Activated naive CD4-positive, alpha-beta T cell treated with anti-CD3 and anti-CD28 coated beads, Interleukin-2, amount 50 U/mL, for 72 hours (primary cell): ENCODE measurements at places on chromosomes 5 and 9.

GRCh38 chr9:61671276-61671973 is 481.6 kb downstream of the SPATA31A7 start:
- DNase-seq = no peak

DNA sequence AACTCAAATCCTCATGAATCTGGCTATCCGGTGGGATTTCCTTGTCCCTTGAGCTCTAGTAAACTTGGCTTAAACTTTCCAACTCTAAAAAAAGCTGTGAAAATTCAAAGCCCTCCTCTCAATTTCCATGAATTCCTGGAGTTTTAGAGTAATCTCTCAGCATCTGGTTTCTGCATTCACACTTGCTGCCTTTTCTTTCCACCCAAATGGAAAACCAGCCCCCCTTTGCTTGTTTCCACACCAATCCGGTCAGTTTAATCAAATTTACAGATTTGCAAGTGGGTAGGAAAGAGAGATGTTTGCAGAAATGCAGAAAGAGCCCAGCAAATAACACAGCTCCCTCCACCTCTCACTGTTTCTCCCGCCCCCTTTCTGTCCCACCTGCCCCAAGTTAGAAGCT is 91.1 kb downstream of the ENC1 start:
- no peak for DNase-seq

DNA sequence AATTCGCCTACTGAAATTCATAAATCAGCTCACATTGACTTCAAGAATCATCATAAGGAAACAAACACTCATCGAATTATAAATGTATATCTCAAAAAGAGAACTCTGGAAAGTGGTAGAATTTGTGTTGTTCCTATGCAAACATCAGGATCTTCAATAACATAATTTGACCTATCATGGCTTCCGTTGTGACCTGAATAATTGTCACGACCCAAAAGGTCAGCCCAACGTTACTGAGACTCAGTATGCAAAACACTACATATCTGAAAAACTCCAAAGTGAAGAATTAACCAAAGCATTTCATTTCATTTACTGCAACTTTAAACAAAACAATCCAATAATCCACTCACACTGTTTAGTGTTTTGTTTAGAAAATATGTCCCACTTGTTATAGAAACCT is 1.2 kb downstream of the RAPGEF6 start:
- no peak for DNase-seq

DNA sequence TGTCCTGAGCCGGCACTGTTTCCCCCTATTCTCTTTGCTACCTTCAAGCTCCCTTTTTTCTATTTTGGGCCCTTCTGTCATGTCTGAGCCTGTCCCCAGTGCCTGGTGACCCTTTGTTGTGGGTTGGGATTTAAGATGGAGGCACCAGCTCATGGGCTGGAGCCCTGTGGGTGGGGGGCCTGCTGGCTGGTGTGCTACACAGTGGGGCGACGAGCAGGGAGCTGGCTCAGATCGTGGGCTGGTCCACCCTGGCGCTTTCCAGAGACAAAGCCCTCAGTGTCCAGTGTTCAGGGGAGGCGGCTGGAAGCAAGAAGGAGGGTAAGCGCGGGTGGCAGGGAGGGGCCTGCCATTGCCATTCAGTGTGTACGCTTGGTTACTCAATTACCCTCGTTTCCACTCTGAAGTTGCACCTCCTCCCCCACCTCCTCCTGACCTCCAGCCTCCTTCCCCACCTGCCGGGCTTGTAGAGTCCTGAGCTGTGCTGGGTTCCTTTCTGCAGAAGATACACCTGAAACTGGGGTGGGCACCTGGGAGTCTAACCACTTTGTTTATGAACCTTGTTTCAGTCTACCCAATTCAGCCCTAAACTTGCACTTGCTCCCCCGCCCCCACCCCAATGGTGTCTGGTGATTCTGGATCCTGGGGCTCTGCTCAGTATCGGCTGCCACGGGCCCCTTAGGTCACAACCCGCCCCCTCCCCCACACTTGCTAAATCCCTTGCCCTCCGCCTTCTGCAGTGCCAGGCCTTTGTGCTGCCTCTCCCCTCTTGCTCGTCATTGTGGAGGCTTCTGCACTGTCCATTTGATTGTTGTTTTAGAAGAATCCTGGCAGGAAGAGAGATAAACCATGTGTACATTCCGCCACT is 49.9 kb downstream of the MVB12B start:
- no peak for DNase-seq

GRCh38 chr9:98637381-98637780 is 71.4 kb downstream of the GABBR2 start:
- DNase-seq = no peak

DNA sequence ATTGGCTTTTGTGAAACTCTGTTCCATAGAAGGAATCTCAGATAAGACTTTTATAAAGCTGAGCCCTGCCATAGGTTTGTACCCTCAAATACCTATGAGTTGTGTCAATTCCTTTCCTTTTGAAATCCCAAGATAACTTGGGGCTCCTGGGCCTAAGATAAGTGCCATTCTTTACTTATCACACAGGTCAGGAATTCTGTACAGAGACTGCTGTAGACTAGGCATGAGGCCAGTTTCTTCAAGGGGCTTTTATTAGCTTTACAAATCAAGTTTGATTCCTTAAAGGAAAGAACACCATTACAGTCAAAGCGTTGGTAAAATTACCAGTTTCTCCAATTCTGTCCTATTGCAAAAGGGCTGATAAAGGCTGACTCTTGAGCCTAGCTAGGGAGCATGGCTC is 39.2 kb downstream of the SHC3 start:
- no peak for DNase-seq

- DNase-seq = no peak
Measured at GRCh38 chr5:168328814-168329213, 37.4 kb downstream of the WWC1 start.

- DNase-seq = no peak
Measured at GRCh38 chr9:129995409-129996160, 47.4 kb downstream of the FNBP1 start.

DNA sequence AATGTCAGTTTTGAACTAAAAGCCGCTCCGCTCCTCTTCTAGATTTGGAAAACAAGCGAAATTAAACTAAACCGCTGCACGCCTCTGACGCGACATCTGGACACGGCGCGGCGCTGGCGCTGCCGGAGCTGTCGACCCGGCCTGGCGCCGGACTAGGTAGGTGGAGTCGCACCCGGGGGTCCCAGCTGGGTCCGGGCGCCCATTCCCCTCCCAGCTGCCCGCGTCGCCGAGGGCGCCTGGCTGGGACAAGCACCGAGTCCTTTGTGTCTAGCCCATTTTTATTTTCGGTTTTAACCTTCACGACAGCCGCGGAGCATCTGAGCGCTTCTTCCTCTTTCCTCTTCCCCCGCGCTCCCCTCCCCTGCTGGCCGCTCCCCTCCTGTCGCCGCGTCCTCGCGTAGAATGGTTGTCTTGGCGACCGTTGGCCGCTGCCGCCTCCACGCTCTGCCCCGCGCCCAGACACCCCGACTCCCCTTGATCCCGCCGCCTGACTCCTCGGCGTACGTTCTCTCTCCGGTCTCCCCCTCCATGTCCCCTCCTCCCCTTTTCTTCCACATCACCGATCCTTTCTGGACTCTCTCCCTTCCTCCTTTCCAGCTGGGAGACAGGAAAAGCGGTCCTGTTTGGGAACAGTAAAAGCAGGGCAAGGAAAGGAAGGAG is 545 bp downstream of the CDKN2B-AS1 start:
- peak; percentile 53 for DNase-seq

DNA sequence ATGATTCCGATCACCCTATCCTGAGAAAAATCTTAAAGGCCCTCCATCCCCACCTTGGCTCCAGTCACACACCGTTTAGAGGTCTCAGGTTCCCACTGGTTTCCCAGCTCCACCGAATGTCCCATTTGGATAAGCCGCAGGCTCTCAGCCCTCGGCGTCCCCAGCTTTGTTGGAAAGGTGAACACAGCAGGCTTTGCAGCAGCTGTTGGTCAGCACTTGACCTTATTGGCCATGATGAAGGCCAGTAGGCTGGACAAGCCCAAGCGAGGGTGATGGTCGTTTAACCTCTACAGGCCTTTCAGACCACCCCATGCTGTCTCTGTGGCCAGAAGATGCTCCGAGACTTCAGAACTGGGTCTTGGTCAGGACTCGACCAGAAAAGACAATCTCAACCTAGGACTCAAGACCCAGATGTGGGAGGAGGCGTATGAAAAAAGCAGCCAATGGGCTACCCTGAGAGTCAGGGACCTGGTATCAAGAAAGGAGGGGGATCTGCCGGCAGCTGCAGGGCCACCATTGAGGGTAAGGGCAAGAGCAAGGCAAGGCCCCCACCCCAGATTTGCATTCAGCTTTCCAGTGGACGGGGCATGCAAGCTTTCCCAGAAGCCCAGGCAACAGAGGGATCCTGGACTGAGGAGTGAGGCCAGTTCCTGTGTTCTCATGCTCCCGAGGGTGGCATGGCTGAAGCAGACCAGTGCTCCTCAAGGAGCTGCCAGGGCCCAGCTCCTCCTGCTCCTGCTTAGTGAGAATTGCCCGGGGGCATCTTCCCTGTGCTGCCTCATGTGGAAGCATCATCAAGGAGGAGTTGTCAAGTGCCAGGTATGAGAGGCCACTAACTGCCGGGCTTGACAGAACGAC is 13.4 kb downstream of the UBE2QL1 start:
- no peak for DNase-seq

DNA sequence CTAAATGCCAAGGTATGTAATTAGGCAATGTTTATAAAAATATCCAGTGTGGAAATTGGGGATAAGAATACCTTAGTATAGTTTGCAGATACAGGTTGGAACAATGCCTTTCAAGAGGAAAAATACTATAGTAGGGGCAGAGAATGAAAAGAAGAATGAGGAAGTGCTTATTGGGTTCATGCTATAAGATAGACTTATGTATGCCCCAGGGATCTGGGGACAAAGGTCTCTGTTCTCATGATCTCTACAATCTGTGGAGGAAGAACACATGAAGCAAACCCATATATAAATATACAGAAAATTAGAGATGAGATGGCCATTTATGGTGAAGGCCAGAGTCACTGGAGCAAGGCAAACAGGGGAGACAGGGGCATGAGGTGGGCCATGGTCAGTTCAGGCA is 106.5 kb upstream of the DAB2 start:
- DNase-seq = no peak

DNA sequence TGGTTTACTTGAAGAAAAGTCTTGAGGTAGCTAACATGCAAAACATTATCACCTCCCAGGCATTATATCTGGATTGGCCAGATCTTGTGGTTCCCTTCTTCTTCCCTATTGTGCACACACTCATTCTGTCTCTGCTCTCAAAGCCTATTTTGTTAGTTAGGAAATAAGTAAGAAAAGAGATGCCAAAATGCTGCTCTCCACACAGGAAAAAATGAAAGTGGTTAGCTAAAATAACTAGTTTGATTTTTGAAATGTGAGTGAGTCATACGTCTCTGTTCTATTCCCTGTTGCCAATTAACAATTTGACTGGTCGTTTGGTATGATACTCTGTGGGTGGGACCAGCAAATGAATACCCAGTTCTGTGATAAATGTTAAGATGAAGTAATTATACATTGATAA is 28.1 kb downstream of the LMNB1 start:
- DNase-seq = no peak

- DNase-seq = no peak
Measured at GRCh38 chr9:127721391-127721821, 5.5 kb downstream of the TTC16 start.
